ENCODE measurements at places on chromosomes 3 and 15.

DNA sequence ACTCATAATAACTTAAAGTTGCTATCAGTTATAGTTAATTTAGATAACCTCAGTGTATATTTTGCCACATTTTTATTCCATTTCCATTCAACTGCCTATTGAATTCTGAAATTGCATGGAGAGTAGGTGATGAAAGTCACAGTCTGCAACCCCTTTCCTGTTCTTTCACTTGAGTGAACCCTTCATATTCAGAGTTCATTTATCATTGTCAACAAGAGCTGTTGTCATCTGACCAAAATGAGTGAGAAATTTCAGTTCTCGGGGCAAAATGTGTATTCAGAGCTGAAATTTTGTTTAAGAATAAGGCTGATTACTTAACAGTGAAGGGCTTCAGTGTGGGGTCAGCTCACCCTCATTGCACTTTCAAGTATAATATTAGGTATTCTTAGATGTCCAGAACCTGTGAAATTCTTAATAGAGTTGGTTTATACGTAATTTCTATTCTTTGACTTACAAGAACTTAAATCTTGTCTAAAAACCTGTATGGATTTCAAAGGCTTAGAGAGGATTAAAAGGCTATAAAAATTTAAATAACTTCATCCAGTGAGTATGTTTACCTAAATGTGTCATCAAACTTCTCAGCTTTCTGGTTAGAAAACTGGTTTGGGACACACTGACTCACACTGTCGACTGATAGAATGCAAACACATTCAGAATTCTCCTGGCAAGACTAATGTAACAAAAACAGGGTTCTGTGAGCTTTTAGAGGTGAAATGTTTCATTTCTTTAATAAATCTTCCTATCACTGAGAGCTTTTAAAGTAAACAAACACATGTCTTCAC lies 92.2 kb downstream of the CMSS1 start:
- no peak for DNase-seq

- DNase-seq: no peak
Observed at GRCh38 chr3:143001034-143001368, 369 bp upstream of the U2SURP start.

- DNase-seq: no peak
Observed at GRCh38 chr3:184694716-184695115, 17.1 kb downstream of the MAGEF1 start.

DNA sequence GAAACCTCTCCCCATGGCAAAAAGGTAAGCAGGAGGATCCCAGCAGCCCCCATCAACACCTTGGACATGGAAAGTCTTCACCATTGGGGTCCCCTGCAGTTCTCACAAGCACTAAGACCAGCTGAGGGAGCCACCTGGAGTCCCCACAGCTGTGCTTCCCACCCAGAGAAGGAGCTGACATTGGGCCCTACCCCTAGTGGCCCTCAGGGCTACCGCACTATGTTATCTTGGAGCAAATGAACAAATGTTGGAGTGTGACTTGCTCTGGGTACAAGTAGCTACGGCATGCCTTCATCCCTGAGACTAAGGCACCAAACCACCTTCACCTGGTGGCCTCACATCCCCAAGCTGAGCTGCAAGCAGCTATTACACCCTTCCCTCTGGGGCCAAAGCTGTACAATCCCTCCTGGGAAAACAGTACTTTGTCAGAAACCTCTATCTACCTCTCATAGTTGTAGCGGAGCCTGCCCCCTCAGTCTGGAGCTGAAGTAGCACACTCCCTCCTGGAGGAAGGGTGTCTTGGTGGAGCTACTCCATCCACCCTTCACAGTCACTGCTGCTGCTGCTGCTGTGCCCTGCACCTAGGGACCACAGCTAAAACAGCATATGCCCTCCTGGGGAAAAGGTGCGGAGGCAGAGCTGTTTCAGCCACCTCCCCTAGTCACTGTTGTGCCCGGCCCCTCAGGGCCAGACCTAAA lies 42.7 kb downstream of the SERP1 start:
- no peak for DNase-seq

- DNase-seq: no peak
Observed at GRCh38 chr3:31541089-31541488, 8.4 kb downstream of the STT3B start.

- no peak for DNase-seq
Observed at GRCh38 chr15:81911022-81911971, 134.5 kb downstream of the MEX3B start.

- DNase-seq: no peak
Observed at GRCh38 chr3:114790752-114791151, 356.3 kb downstream of the ZBTB20 start.

DNA sequence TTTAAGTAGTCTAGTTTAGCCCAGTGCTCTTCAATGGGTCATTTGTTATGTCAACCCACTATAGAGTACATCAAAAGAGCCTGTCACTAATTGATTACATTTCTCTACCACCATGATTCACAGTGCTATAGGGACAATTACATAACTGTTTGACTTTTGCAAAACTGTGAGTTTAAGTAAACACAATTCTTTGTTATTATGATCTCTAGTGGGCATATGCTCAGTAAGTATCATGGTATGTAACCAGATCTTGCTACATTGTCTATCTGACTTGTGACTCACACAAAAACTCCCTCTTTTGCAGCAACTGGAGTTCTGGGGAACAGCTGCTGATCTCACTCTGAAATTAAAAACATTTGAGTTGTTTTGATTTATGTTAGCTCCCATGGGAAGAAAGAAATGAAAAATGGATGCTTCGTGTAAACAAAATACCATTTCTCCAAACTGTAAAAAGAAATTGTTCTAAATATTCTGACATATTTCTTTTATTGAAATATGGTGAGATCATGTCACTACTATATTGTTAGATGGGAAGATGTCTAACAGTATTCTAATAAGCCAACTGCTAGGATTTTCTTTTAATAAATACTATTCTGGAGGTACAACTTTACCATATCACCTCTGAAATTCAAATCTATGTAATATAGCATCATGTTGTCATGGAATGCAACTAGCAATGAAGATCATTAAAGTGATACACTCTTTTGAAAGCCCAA lies 470.4 kb downstream of the ROBO1 start:
- DNase-seq: peak; percentile 92

GRCh38 chr3:52986938-52987337 lies 58.9 kb downstream of the SFMBT1 start:
- no peak for DNase-seq

DNA sequence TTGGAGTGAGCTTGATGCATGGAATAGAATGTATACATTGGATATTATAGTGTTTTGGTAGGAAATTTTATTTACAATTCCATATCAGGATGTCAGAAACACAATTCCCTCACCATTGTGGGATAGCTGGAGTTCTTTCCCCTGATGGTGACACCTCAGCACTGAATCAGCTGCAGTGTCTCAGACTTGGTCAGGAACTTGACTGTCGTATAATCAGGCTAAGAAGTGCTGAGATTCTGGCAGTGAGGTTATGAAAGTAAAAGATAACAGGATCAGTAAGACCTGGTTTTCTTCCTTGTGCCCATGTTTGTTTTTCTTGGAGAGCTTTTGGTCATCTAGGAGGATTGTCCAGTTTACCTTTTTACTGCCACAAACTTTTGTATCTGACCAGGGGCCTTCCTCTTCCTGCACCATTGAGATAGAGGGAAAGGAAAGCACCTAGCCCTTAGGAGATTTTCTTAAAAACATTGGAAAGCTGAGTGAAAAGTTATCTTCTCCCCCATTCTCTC lies 27.3 kb upstream of the ST3GAL6 start:
- no peak for DNase-seq

- DNase-seq: no peak
Observed at GRCh38 chr3:11643201-11643603, 513 bp downstream of the VGLL4 start.

- no peak for DNase-seq
Observed at GRCh38 chr3:151281671-151282324, 3.5 kb upstream of the P2RY14 start.

DNA sequence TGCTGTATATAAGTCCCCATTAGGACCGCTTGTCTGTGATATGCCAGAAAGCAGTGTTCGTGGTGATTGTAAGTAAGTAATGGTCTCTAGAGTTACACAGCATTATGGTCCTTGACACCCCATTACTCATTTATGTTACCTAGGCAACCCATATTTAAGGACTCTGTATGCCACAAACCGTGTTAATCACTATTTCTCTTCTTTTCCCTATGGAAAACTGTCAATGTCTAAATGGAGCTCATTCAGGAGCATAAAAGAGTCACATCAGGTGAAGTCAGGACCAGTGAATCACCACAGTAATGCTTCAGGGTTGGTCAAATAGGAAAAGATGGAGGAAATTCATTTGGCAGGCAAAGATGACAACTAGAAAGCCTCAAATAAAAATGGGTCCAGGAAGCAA lies 146.6 kb upstream of the PEX5L start:
- no peak for DNase-seq

DNA sequence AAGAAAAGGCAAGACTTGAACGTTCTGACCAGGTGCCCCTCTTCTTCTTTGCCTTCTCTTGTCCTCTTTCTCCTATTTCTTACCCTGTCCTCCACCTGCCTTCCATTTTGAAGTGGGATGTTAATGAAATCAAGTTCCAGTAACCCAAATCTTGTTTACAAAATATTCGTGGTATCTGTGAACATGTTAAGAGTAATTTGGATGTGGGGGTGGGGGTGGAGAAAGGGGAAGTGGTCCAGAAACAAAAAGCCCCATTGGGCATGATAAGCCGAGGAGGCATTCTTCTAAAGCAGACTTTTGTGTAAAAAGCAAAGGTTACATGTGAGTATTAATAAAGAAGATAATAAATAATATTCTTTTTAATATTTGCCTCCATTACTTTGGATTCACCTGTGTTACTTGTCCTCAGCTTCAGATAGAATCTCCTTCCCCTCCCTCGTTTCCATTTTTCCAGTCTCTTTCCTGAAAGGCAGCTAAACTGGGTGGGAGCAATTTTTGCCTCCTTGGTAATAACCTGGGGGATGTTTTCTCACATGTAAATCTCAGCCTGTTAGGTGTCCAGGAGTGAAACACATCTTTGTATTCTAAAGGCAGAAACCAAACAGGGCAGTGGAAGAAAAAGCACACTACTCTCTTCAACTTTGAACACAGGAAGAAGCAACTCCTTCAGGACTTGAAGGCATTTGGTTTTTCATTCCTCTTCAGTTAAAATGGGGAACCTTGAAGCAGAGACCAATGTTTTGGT lies 3.2 kb downstream of the CHST2 start:
- DNase-seq: no peak

GRCh38 chr3:152352554-152352953 lies 83.8 kb downstream of the MBNL1 start:
- DNase-seq: no peak

DNA sequence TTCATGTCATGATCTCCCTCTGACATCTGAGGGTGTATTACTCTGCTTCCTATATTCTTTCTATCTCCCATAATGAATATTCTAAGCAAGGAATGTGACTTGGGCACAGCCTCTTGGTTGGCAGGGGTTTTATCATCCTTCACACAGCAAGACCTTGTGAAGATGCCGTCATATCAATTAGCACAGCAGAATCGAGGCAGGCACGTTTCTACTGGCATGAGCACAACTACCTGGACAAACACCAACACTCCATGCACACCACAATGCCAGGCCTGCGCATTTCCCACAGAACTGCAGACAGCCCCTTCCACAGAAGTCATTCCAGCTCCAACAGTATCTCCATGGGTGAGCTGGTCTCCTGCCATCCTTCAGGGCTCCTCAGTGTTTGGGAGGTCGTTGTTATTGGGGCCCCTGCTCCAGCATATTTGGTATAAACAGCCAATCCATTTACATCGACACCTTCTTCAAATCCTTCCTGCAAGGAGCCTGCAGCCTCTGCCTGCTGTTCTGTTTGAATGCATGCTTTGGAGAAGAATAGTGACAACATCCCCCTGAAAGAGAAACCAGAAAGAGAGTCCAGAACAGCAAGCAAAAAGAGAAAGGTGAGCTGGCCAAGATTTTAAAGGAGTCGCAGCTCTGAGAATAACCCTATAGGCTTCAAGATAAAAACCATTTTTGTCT lies 275.5 kb downstream of the SHOX2 start:
- DNase-seq: no peak

DNA sequence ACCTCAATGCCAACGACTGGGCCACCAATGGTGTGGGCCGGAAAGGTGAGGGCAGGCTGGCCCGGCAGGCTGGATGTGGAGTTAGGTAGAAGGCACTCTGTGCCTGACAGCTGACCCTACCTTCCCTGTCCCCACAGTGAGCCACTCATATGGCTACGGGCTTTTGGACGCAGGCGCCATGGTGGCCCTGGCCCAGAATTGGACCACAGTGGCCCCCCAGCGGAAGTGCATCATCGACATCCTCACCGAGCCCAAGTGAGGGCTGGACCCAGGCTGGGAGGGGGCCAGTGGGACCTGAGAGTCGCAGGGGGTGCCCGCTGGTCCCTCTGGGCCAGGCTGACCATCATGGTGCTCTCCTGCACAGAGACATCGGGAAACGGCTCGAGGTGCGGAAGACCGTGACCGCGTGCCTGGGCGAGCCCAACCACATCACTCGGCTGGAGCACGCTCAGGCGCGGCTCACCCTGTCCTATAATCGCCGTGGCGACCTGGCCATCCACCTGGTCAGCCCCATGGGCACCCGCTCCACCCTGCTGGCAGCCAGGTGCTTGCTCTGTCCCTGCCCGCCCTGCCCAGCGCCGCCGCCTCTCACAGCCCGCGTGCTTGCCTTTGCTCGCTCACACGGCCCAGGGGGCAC lies 4.5 kb upstream of the FES start:
- DNase-seq: no peak

- no peak for DNase-seq
Observed at GRCh38 chr15:85690561-85691231, 104.0 kb downstream of the KLHL25 start.

DNA sequence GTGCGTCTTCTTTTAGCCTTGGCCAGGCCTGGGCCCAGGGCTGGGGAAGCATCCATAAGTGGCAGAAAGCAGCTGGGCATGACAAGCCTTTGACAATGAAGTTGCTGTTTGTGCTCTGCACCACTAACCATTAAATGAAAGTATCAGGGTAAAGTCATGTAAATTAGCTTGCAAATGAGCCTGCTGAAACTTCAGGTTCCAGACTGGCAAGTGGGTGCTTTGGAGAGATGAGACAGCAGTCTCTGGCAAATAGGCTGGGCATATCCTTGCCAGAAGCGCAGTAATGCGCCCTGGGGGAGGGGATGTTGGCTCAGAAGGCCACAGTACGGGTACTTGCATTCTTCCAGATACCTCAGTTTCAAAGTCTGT lies 40.7 kb downstream of the RAB6B start:
- no peak for DNase-seq

- no peak for DNase-seq
Observed at GRCh38 chr3:169390741-169391305, 272.7 kb downstream of the MECOM start.

DNA sequence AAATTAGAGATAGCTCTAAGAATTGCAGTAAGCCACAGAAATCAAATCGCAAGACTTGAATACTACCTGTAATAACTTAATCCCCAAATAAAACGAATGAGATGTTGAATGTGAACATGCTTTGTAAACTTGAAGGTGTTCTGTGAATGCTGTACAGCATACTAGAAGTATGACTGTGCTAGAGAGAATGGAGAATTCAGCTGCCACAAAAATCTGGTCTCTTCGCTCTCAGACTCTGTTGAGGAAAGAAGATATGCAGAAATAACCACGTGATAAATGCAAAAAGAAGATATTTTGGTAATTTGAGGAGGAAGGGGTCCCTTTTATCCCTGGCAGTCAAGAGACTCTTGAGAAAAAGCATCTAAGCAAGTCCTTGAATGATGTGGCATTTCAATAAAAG lies 37.3 kb downstream of the ZBTB38 start:
- DNase-seq: no peak
